GM13977 (cell line): ENCODE measurements at places on chromosomes 11 and 22.

- DNase-seq = no peak
Observed at GRCh38 chr22:45784357-45785277, 113.0 kb downstream of the ATXN10 start.

- DNase-seq = no peak
Observed at GRCh38 chr22:20264614-20265452, 3.3 kb downstream of the RTN4R start.

- no peak for DNase-seq
Observed at GRCh38 chr22:30813936-30814335, 119.3 kb downstream of the OSBP2 start.

DNA sequence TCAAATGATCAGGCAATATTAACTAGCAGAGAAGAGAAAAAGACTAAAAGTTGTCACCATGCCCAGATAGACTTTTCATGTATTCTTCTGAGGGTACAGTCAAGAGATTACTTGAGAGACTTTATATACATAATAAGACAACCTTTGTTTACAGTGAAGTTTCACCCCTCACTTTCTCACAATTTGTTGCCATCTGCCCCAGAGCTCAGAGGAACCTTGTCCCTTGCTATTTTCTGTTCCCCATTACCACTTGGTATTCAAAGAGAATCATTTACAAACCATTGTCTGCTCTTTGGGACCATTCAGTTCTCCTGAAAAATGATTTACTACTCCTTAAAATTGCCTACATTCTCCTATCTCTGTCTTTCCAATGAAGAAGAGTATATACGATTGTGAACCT is 544.6 kb downstream of the CNTN5 start:
- no peak for DNase-seq

DNA sequence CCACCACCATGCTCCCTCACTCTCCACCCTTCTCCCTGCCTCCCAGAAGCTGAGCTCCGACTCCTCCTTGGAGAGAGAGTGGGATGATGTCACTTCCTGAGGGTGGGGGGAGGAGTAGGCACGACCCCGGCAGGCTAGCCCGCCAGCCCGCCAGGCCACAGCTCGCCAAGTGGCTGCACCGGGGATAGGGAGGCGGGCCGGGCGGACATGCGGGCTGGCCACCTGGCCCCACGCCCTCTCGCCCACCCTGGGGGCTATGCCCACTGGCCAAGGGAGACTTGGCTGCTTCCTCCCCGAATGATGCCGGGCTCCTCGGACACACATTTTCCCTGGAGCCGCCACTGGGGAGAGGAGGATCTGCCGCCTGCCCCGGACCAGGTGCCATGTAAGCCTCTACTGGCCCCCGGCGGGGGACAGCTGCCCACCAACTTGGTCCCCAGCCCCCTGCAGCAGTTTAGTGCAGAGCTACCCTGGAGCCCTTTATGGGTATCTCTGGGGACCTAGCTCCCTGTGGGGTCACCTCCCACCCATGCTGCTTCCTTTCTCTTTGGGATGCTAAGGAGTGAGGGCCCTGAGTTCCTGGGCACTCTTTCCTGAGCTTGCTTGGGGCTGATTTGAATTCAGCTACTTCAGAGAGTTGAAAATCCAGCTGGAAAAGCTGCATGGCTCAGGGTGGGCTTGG is 33.7 kb upstream of the MYRF start:
- no peak for DNase-seq

DNA sequence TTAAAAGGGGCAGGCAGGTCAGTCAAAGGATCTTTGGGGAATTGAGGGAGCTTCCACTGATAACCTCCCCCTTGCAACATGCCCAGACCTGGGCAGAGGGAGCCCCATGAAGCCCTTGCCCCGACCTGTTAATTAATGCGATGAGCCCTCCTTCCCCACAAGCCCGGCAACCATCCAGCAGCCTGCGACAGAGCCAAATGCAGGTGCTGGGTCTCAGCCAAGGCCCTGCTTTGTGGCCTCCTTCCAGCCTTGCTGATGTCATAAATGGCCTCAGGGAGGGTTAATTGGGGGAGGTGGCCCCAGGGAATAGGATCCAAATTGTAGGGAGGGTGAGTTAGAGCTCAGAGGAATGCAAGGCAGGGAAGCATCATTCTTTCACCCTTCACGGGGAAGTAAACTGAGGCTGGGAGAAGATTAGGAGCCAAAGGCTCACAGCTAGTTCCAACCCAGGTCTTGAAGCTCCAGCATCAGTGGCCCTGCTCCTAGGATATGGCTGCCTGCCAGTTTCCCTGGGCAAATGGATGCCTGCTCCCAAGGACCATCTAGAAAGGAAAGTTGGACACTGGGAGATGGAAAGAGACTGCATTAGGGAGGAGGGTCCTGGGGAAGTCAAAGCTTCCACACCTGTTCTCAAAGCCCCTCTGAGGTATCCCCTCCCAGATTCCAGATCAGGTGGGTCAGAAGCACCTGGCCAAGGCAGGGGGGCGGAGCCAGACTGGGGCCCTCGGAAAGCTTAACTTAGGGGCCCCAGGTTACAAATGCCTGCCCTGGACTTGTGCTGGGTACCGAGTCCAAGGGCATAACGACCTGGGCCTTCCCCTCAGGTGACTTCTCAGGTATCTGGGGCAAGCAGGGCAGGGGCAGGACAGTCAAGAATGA is 34.1 kb downstream of the LMO1 start:
- no peak for DNase-seq

GRCh38 chr11:15309296-15309695 is 194.6 kb downstream of the INSC start:
- DNase-seq = no peak

GRCh38 chr11:20518323-20518834 is 81.0 kb upstream of the SLC6A5 start:
- no peak for DNase-seq

GRCh38 chr11:133207995-133208394 is 324.3 kb downstream of the OPCML start:
- DNase-seq = no peak

DNA sequence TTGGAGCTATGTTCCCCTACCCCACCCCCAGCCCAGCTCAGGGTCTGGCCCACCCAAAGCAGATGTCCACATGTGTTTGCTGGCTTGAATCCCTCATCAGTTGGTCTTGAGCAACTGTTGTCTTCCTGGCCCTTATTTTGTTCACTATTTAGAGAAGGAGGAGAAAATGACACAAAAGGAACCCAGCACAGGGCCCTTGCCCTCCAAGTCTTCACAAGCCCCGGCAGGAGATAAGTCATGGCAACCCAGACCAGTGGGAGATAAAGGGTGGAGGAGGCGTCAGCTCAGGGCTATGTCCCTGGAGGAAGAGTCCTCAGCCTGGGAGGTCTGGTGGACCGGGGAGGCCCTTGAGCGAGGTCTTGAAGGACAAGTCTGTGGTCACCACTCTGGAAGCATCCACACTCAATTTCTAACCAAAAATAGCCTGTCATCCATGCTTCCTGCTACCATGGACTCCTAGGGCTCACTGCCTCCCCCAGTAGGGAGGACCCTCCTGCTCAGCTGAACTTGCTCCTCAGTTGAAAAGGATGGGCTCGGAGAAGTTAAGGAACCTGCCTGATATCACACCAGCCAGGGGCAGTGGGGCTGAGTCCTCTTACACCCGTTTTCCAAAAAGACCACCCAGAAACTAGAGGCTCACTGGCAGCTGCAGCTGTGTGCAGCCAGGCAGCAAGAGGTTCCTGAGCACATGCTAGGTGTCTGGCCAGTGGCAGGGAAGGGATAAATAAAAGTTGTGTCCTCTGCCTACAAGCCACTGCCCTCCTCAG is 1.8 kb upstream of the RAB3IL1 start:
- DNase-seq = peak; percentile 20

GRCh38 chr22:26367402-26368245 is 61.4 kb upstream of the ASPHD2 start:
- peak; percentile 49 for DNase-seq

DNA sequence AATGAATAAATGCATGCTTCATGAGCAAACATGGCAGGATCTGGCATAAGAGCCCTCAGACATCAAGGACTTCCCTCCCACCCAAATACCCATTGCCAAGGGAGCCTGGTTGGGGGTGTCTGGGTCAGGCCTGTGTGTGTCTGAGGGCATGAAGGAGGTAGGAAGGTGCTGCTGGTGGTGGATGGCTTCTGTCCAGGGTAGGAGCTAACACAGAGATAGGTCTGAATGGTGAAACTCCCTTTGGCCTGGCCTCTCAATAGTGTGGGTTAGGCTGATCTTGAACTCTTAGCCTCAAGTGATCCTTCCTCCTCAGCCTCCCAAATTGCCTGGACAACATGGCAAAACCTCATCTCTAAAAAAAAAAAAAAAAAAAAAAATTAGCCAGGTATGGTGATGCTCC is 2.8 kb downstream of the AMPD3 start:
- DNase-seq = no peak
